Stimulated activated CD4-positive, alpha-beta T cell treated with anti-CD3 and anti-CD28 coated beads, Interleukin-4, amount 100 ng/mL, for 48 hours (primary cell): ENCODE measurements at places on chromosomes 2 and 18.

DNA sequence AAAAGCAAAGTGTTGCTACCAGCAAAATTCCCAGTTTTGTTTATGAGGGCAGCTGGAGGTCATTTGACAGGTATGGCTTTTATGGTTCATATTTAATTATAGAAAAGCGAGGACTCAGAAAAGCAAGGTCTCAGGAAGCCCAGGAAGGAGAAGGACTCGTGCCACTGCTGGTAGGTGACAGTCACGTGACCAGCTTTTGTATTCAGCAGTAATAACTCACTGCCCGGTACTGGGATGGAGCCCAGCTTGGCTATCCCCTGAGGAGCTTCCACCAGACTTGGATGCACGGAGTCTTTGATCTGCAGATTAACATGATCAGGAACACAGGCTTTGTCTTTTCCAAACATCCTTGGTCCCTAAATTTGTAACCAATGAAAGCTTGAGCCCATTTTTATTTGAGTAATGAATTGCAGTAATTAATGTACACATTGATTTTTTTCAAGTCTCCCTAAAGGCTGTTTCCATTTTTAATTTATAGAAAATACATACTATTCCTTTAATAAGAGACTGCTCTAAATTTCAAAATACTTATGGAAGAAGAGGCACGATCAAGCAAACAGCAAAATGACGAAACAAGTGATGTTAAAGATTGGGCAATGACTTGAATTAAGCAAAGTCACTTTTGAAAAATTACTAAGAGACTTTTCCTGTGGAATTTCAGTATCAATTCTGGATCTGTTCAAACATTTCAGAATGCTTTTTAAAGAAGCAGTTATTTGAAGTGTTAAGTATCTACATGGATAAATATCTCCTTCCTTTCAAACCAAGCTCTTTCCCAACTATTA lies 251.7 kb upstream of the HNRNPA3 start:
- DNase-seq = no peak

- DNase-seq = no peak
These were observed 123.2 kb downstream of the CAPN13 start for GRCh38 chr2:30684026-30684425.

DNA sequence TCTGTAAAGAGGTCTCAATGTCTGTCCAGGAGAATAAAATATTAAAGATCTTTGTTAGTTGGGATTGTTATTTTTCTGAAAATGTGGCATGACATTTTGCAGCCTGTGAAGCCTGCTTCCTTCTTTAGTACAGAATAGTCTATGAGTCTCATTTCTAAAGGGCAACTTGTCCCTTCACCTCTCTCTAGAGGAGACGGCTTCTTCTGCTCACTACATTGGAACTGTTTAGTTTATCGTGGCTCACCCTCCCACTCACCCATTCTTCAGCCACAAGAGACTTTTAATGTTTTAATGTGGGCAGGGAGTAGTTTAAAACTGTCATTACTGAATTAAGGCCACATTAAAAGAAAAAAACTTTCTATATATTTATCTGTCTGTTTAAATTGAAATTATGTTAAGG lies 161.0 kb downstream of the BARD1 start:
- no peak for DNase-seq

DNA sequence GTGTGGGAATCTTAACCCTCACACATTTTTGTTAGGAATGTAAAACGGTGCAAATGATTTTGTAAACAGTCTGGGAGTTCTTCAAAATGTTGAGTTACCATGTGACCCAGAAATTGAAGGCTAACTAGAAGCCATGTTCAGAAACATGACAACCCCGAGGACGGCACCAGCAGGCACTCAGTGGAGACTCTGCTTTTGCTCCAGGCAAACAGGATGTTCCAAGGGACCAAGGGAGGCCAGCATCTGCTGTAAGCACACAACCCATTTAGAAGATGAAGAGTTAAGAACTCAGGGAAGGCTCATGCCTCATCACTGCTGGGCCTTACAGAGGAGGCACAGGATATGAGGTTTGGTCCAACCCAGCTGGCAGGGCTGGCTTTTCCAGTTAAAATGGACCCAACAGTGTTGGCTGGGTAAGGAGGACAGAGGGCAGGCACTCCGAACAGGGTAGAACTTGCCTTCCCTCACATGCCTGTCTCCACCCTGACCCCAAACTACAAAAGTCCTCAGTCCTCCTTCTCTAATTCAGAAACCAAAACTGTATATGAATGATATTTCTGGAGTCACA lies 23.6 kb downstream of the PARD6G start:
- DNase-seq = no peak

DNA sequence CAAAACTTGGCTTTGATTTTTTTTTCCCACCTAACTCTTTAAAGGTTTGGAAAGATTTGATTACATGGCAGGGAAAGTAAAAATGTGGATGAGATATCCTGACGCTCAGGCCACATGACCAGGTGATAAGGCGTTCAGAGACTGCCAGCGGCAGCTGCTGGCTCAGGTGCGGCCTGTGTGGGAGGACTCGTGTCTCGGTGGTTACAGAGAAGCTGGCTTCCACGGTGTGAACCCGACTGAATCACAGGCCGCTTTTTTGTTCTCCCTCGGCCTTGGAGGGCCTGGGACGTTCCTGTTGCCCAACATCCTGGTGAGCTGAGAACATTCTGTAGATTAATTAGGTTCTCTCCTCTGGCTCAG lies 124.2 kb upstream of the ZNF516 start:
- DNase-seq = no peak

DNA sequence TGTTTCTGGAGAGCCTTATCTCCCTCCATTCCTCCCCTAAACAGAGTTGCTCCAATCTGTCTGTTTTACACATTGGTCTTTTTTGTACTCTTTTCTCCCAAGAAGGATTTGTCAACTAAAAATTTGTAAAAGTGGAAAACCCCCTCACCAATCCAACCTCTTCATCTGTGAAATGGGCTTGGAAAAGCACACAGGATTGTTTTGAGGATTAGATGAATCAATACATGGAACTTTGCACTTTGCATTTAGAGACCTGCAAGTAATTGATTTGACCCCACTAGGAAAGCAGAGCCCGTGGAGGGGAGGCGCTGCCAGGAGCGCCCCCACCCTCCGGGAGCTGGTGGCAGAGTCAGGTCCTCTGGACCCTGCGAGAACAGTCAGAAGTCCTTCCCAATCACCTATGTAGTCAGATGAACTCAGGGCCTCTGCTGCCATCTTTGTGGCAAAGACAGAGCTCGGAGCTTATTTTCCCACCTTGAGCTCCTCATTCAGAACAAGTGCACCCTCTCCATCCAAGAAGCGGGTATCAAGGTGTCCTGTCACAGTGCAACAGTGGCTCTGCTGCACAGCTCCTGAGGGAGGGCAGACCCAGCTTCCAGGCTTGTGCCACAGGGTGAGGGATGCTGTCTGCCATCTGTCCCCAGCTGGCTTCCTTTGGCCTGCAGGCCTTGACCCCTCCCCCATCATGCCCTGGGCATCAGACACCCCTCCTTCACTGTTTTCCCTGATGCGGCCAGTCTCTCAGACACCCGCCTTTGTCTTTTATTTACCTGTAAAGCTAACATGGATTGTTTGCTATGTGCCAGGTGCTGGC lies 1.7 kb upstream of the TMEM185B start:
- DNase-seq = no peak

GRCh38 chr2:15177103-15177502 lies 384.0 kb downstream of the NBAS start:
- DNase-seq = peak; percentile 65

DNA sequence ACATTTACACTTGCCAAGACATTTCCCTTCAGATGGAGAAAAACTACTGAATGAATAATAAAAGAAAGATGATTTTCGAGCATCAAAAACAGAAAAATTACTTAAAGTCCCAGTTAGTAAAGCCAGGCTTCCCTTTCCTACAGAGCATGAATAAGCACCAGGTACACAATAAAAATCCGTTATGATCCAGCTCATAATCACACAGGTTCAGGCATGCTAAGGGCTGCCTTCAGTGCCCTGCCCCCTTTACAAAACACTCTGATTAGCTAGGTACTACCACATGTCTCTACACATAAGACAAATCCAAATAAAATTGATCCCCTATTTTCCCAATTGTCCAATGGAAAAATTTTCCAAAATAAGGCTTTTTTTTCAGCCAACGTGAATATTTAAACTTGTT lies 413.2 kb upstream of the LRATD1 start:
- DNase-seq = no peak

GRCh38 chr2:105674401-105674800 lies 70.3 kb upstream of the NCK2 start:
- no peak for DNase-seq

DNA sequence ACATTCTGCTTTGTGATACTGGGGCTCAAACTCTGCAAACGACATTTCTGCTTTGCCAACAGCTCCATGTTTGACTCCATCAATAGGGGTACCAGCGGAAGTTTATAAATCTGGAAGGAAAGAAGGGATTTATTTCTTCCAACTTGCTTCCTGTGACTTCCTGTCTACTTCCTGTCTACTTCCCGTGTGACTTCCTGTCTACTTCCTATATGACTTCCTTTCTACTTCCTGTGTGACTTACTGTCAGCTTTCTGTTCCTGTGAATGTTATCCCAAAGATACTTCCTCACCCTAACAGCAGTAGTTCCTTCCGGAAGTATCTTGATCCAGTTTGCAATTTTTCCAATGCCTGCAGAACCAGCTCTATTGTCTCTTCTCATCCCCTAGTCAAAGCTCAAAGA lies 52.0 kb upstream of the MBOAT2 start:
- no peak for DNase-seq

- peak; percentile 45 for DNase-seq
These were observed 96.9 kb upstream of the TANK start for GRCh38 chr2:161063157-161063945.

DNA sequence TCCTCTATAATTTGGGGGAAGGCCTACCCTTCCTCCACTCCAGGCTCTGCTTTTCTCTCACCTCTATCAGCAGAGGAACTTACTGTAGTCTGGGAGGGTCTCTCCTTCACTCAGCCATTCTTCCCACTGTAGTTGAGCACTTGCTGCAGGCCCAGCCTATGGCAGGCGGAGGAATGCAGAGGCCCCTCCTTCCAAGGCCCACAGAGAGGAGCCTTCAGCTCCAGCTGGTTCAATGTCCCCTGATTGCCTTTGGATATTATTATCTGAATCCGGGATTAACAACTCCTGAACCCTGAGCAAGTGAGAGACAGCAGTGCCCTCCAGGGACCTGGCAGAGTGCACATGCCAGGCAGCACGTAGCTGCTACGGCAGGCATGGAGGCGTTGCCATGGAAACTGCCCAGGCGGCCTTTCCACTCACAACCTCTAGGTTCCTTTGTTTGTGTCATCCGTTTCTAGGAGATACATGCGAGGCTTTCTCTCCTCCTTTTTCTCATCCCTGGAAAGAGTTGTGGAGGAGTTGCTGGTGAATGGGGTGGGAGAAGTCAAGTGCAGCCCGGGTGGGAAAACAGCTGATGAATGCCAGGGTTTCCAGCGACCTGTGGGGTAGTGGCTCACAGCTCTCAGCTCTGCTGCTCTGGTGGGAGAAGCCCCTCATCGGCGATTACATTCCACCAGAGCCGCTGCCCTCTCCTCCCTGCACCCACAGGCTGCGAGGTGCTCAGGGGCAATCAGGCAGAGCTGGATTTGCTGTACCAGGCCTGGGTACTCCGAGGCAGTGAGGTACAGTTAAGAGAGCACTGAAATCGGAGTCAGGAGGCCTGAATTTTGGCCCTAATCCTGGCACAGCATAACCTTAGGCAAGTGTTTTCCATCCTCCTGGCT lies 55.3 kb upstream of the HK2 start:
- DNase-seq = no peak

GRCh38 chr2:169329688-169330554 lies 32.4 kb downstream of the LRP2 start:
- DNase-seq = no peak

GRCh38 chr2:241272303-241273209 lies 42.9 kb downstream of the HDLBP start:
- peak; percentile 15 for DNase-seq

DNA sequence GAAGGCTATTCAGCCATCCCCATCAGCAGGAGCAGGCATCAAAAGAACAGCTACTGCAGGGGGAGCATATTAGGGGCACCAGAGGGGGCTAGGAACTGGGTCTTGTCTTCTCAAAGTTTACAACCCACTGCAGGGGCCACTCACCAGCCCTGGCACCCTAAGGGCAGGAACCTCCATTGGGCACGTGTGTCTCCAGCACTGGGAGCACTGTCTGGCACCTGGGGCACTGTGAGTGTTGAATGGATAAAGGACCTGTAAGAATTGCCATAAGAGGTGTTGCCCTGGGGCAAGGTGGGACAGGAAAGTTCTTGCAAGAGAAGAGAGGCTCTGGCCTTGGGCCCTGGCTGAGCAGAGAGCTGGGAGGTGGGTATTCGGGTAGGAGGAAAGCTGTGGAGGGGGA lies 1.4 kb upstream of the STEAP3 start:
- DNase-seq = no peak

GRCh38 chr2:144143294-144144151 lies 376.4 kb downstream of the ZEB2 start:
- DNase-seq = no peak

GRCh38 chr2:31957354-31958139 lies 53.3 kb downstream of the MEMO1 start:
- DNase-seq = no peak

- no peak for DNase-seq
These were observed 2.0 kb upstream of the CAPN14 start for GRCh38 chr2:31219131-31219969.

- DNase-seq = no peak
These were observed 509 bp upstream of the CYS1 start for GRCh38 chr2:10080536-10081304.

- DNase-seq = no peak
These were observed 98.9 kb upstream of the ARL4C start for GRCh38 chr2:234595829-234596228.

- no peak for DNase-seq
These were observed 56.2 kb upstream of the HS6ST1 start for GRCh38 chr2:128374711-128375413.

GRCh38 chr2:152587187-152587947 lies 129.9 kb downstream of the PRPF40A start:
- no peak for DNase-seq

DNA sequence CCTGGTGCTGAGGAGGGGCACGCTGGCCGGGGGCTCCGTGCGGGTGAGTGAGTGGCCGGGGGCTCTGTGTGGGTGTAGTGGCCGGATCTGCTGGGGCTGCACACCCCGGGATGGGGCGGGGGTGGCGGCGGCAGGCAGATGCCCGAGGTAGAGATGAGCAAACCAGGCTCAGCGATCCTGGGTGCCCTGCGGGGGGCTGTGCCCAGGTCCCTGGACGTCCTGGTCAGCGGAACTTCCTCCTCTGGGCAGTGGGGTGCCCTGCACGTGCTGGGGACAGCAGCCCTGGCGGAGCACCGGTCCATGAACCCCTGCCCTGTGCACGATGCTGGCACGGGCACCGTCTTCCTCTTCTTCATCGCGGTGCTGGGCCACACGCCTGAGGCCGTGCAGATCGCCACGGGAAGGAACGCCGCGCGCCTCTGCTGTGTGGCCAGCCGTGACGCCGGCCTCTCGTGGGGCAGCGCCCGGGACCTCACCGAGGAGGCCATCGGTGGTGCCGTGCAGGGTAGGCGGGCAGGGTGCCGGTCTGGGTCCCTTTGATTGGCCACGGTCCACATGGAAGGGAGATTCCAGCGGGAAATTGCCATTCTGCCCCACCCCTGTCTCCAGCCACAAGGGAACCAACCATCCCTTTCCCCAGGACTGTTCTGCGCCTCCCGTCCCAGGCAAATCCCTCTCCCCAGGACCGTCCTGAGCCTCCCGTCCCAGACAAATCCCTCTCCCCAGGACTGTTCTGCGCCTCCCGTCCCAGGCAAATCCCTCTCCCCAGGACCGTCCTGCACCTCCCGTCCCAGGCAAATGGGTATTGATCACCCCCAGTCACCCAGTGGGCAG lies 5.9 kb downstream of the NEU4 start:
- DNase-seq = no peak
